ENCODE measurements at places on chromosomes 3 and 15.

GRCh38 chr3:123348471-123349200 is 100.3 kb downstream of the ADCY5 start:
- peak; percentile 24 for DNase-seq

DNA sequence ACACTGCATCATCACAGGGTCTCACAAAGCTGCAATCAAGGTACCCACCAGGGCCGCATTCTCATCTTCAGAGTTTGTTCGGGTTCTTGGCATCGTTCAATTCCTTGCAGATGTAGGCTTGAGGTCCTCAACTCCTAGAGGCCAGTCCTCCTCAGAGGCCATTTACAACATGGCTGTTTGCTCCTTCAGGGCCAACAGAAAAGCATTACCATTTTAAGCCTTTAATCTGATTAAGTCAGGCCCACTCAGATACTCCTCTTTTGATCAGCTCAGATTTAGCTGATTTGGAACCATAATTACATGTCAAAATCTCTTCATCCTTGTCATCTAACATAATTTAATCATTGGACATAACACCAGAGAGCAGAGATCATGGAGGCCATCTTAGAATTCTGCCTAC is 55.4 kb downstream of the BFSP2 start:
- no peak for DNase-seq

GRCh38 chr3:41202834-41203345 is 3.6 kb downstream of the CTNNB1 start:
- DNase-seq: no peak

DNA sequence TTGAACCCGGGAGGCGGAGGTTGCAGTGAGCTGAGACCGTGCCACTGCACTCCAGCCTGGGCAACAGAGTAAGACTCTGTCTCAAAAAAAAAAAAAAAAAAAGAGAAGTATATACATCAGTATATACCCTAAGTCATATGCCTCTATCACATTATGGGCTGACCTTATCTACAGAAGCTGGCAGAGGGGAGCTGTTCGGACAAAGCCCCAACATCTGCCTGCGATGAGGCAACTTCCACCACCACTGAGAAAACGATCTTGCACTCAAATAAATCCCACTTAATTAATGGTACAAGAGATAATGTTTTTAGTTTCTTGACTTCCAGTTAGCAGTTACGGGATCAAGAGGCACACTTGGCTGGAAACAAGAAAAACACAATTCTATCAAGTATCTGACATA is 2.2 kb downstream of the GLT8D1 start:
- DNase-seq: no peak

GRCh38 chr3:16866571-16866970 is 18.2 kb upstream of the PLCL2 start:
- no peak for DNase-seq

DNA sequence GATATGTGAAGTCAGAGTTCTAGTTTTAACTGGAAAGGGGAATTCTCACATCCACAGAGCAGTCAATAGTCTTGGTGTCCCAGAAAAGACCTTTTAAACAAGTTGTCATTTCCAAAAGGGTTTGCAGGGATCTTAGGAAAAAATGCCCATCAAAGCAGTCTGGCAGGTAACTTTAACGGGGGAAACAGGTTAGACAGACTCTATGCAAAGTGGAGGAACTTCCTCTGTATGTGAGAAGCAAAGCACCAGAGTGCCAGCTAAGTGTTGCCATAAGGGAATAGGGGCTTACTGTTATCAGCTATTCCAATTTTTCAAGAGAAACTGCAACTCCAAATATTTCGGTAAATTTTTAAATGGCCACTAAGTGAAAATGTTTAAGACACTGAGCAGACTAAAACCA is 307.9 kb upstream of the MDFIC2 start:
- DNase-seq: no peak

DNA sequence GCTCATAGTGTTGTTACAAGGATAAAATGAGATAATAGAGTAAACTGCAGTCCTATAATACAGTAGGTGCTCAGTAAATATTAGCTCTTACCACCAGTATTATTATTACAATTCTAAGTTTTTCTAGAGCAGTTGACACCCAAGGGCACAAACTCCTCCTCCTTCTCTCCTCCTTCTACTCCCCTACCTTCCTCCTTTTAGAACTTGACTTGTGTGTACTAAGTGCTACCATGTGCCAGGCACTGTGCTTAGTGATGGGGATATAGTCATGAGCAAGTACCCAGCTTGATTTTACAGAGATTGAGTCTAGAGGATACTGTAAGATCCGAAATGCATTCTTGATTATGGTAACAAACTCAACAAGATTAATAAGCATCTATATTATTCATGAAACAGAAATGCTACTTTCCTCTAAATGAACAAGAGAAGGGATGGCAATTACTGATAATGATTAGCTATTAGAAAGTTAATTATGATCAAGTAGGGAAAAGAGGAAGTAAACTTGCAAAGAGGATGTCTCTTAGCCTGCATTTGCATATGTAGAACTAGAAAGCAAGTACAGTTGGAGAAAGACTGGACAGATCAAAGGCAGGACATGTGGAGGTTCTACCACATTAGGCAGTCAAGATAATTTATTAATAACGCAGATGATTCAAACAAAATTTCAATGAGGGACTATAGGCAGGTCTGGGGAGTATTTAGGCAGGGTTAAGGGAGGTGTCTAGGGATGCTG is 72.3 kb downstream of the CLDN11 start:
- no peak for DNase-seq

- DNase-seq: no peak
Observed at GRCh38 chr15:59237924-59238331, 31.3 kb downstream of the LDHAL6B start.

DNA sequence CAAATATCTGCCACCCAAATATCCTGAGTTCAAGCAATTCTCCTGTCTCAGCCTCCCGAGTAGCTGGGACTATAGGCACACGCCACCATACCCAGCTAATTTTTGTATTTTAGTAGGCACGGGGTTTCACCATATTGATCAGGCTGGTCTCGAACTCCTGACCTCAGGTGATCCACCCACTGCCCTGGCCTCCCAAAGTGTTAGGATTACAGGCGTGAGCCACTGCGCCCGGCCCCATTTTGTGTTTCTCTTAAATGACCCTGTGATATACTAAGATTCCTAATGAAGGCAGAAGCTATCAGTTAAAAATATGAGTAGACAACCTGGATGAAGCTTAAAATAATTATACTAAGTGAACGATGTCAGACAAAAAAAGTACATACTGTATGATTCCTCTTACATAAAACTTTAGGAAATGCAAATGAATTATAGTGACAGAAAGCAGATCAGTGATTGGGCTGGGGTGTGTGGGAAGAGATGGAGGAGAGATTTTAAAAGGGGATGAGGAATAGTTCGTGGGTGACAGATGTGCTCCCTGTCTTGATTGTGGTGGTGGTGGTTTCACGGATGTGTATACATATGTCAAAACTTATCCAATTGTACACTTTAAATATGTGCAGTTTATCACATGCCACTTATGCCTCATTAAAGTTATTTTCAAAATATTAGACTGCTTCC is 3.8 kb upstream of the KLHL40 start:
- no peak for DNase-seq

DNA sequence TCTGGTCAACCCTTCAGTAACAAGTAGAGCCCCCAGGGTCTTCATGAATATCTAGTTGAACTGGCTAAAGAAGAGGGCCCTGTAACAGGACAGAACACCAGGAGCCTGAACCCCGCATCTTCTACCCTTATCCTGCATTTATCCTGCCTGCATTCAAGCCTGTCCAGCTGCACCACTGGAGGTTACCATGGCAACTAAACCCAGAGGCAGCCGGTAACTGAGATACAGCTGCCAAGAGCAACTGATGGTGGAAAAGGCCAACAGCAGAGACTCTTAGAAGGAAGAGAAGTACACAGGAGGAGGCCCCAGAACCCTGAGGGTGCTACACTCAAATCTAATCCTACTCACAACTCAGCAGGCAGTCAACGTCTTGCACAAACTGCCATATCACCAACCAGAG is 3.7 kb upstream of the PRKAR2A start:
- DNase-seq: no peak

DNA sequence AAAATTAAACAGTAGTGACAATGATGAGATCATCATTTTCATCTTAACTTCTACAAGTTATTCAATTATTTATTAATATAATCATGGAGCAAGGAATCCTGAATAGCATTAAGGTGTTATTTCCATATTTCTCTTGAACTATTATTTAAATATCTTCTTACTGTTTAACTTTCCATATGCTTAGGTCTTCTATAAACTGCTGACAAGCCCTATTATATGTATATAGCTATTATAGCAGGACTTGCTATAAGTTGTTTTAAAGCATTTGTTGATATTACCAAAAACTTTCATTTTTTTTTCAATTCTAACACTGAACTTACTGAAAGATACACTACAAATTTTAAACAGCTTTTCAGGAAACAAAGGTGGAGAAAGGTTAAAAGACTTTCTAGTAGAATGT is 76.7 kb downstream of the PLD1 start:
- no peak for DNase-seq

DNA sequence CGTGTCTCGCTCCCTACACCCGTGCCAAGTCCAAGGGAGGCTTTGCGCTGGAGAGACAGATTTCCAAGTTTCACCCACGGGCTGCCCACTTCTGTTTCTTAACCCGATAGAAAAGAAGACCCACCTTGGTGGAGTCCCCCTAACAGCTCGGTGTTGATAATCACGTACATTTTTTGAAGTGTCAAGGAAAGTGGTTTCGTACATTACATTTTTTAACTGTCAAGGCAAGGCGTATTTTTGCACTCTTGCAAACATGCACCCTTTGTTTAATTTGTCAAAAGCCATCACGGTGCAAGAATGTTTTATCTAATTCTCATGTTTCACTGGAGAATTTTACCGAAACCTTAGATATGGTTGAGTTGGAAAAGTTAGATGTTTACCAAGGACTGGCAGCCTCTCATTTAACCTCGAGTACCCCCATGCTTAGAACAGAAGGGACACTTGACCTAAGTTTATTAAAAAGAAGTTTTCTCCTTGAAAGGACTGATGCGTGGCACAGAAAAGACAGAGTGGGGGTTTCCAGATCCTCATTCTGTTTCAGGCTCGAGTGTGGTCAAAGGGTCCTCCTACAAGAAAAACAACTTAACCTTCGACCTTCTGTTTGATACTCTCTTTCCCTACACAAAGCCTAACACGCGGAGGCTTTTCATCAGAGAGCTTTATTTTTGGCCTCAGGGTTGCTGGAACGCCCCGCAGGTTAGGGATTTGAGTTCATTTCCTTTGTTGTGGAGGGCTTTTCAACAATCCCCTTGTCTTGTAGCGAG is 882 bp downstream of the GXYLT2 start:
- DNase-seq: no peak

DNA sequence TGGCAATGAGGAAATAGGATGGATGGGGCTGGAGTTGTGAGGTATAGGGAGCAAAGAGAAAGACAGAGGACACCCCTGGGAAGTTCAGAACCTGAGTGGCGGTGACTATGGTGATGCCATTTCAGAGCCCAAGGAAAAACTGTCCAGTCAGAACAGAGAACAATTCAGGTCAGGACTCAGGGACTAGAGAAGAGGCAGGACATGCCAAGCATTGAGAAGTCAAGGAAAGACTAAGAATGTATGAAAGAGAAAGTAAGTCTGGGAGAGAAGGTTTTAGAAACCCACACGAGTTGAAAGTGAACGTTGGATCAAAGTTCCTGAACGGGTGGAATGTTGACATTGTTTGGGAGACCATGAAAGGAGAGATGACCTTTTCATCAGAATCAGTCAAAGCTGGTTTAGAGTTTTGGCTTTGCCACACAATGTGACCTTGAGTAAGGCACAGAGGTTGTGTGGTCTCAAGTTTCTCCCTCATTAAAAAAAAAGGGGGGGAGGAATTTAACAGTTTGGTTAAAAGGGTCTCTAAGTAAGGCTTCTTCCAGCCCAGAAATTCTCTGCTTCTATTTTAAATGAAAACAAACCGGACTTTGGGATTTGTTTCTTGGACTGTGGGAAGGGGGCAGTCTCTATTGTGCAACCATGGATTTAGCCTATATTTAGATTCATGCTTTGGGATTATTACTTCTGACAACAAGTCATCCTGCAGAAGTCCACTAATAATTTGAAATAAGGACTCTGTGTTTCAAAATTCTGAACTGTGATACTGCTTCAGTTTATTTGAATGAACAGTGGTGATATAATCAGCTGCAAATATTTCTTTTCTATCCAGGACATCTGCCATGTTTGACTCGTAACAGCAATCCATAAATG is 315.9 kb upstream of the TBL1XR1 start:
- no peak for DNase-seq

GRCh38 chr3:6518709-6519345 is 342.1 kb upstream of the GRM7 start:
- no peak for DNase-seq

DNA sequence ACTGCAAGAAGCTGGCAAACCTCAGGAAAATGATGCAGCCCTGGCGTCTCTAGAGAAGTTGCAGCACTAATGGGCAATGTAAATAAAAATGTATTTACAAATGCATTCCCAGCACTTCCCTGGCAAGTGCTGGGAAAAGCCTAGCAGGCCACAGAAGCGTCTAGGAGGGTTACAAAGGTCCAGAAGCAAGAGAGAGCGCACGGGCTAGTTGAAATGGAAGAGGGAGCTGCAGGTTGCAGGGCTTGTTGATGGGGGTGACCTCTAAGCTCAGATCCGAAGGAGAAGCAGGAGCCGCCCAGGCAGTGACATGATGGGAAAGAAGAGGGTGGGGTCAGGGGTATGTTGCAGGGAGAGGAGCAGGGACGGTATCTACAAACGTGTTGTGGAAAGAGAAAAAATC is 2.7 kb upstream of the KNL1 start:
- DNase-seq: no peak

DNA sequence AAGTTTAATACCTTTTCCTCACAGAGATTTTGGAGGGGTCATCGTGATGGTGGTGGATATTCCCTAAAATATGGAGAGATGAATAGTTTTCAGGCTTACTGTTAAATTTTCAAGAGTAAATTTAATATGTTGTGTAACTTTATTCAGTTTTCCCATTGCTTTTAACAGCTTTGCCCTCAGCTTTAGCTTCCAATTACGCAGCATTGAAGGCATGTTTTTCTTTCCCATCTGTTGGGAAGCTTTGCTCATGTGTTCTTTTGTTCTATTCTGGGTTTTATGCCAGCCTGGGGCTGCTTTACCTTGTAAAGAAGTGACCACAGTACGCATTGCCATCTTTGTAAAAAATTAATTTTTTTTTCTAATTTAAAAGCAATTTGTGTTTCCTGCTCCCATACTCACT is 151.5 kb downstream of the B3GALNT1 start:
- no peak for DNase-seq

- peak; percentile 43 for DNase-seq
Observed at GRCh38 chr15:101446518-101447167, 42.9 kb downstream of the PCSK6 start.

GRCh38 chr3:48567090-48567489 is 3.5 kb upstream of the UCN2 start:
- DNase-seq: no peak

GRCh38 chr15:39442898-39443297 is 138.0 kb upstream of the THBS1 start:
- no peak for DNase-seq

- no peak for DNase-seq
Observed at GRCh38 chr3:23100106-23100505, 103.0 kb upstream of the UBE2E2 start.

- DNase-seq: no peak
Observed at GRCh38 chr15:25173241-25174028, 218.6 kb downstream of the SNRPN start.

- no peak for DNase-seq
Observed at GRCh38 chr3:31550452-31551251, 17.9 kb downstream of the STT3B start.

Measured in Right ventricle myocardium superior (tissue), 1 donor.